Activated CD4-positive, alpha-beta memory T cell treated with anti-CD3 and anti-CD28 coated beads for 36 hours (primary cell): ENCODE measurements at places on chromosomes 3 and 15. TPM values are rescaled to one million over a fixed set of nuclear protein-coding genes. Genes with fewer than 3 reads are reported as not detected.

The RAB43 gene
- total RNA-seq, result 49.7 TPM

The TASOR gene
- total RNA-seq, result 71.8 TPM

The DLL4 gene
- not detected for total RNA-seq

The JMJD7 gene
- 17.9 TPM for total RNA-seq

The DNASE1L3 gene
- total RNA-seq, result not detected

The PIGZ gene
- total RNA-seq, result 0.65 TPM

The SYNPR gene
- total RNA-seq, result not detected

The C3orf49 gene
- total RNA-seq, result not detected

The MBNL1 gene
- 290 TPM for total RNA-seq

The ROBO1 gene
- total RNA-seq, result not detected

The SLC9C1 gene
- total RNA-seq, result not detected

The LRRC31 gene
- total RNA-seq, result not detected

The P3H2 gene
- not detected for total RNA-seq

The IGSF11 gene
- 0.15 TPM for total RNA-seq

The FEZF2 gene
- not detected for total RNA-seq

The GPR149 gene
- total RNA-seq, result not detected

The KLF15 gene
- 0.46 TPM for total RNA-seq

The PLA2G4D gene
- total RNA-seq, result not detected

The FANCD2OS gene
- total RNA-seq, result not detected

The PLCH1 gene
- total RNA-seq, result 0.12 TPM

The CCR8 gene
- 0.48 TPM for total RNA-seq

The ITGA11 gene
- total RNA-seq, result 0.56 TPM
